NCI-H146 (cell line): ENCODE measurements at places on chromosomes 12 and 14.

- no peak for DNase-seq
Measured at GRCh38 chr14:94582199-94582750, 1.0 kb downstream of the SERPINA5 start.

- DNase-seq = no peak
Measured at GRCh38 chr14:104770072-104770579, 17.2 kb downstream of the SIVA1 start.

GRCh38 chr14:73259837-73260236, 22.5 kb downstream of the PAPLN start:
- DNase-seq = no peak

GRCh38 chr12:126424696-126425095, 1359.5 kb downstream of the AACS start:
- DNase-seq = no peak

DNA sequence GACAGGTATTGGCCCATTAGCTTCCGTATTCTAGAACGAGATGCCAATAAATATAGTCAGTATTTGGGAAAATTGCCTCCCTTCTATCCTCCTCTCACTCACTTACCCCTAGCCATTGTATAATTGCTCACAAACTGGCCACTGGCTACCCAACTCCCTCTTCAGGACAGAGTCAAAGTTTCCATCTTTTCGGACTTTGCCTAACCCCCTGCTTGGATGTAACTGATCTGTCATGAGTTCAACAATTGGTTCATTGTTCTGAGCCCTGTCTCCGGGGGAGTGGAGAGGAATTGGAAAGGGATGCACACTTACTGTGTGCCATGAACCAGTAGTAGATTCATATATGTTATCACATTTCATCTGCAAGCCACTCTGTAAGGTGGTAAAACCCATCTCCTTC, 12.2 kb downstream of the MYRFL start:
- no peak for DNase-seq

- DNase-seq = peak; percentile 48
Measured at GRCh38 chr12:106954462-106955376, 988 bp upstream of the TMEM263 start.

DNA sequence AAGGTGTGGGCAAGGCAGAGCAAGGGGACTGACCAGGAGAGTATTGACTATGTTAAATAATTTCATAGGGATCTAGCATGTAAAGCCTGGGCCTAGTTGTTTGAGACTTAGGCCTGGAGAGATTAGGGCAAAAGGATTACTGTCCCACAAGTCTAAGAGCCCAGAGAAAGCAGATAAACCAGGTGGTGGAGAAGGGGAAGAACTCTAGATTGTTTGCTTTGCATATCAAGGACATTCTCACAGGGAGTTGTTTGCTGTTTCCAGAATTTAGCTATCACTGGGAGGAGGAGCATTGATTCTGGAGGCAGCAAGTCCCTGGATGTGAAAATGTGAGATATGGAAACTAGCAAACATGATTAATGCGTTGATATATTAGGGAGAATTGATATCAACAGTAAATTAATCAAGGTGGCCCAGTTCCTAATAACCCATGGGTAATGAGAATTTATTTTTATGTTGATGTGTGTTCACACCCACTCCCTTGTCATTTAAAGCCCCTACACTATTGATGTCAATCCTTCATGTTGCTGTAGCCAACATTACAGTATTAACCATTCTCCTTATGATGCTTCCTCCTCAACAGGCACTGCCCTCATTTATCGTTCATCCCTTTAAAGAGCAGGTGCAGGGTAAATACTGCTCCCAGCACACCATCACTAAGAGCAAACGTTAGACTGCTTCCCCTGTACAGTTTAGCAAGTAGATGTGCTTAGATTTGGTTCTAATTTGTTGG, 1666.7 kb upstream of the FLRT2 start:
- DNase-seq = peak; percentile 47

GRCh38 chr12:124830306-124830705, 33.4 kb downstream of the SCARB1 start:
- no peak for DNase-seq

DNA sequence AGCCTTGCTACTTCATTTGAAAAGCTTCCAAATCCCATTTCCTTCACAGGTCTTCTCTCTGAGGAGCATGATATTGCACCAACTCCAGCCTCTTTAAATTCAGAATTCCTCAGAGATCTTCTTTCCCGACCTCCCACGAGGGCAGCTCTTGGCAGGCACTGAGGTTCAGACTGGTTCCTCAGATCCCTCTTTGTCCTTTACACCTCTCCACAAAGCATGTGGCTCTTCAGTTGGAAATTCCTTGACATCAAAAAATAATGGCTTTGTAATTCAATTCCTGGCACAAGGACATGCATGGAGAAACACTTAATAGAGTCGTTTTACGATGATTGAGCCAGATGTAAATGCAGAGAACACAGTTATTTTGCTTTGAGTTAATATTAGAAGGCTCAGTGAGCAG, 63.2 kb upstream of the TMX1 start:
- no peak for DNase-seq

GRCh38 chr14:33950320-33951182, at the start of gene EGLN3:
Gene EGLN3, minus strand, starts transcription at chr14:33951074. Its CDS starts 322 bp downstream, at chr14:33950752.
- peak; percentile 26 for DNase-seq

- DNase-seq = no peak
Measured at GRCh38 chr14:79011920-79012204, 841.7 kb downstream of the NRXN3 start.

- no peak for DNase-seq
Measured at GRCh38 chr12:9073076-9073475, 42.6 kb downstream of the A2M start.

DNA sequence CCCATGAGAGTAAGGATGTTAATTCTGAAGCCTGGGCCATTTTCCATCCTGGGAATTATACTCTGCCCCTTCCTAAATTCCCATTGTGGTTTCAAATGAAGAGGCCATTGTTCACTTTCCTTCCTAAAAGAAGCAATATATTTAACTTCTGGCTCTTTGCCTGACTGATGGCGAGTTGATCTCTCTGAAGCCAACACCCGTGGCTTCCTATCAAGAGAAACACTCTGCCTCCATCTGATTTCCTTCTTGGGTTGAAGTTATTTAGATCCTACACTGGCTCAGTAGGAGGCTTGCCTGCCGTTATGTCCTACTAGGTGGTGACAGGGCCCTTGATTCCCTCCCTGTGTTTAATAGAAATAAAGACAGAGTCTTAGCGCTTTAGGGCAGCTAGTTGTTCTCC, 97.4 kb downstream of the PRKCH start:
- DNase-seq = no peak

DNA sequence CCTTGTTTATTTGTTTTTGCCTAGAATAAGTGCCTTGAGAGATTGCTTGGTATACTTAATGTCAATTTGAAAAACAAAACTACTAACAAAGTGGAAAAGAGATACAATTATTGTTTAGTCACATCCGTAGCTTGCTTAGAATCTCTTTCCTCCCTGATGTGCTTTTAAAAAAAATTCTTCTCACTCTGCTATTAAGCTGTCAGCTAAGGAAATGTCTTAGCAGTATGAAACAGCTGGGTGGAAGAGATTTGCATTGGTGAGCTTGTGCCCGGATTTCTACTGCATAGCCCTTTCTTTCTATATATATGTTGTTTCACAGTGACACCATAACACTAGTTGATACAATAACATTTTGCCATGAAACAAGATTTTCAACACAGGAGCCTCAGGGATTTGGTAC, 229.4 kb upstream of the RGS6 start:
- DNase-seq = no peak

- DNase-seq = no peak
Measured at GRCh38 chr14:74401504-74402241, 24.3 kb downstream of the SYNDIG1L start.

- DNase-seq = peak; percentile 57
Measured at GRCh38 chr14:105944632-105945610, 418.5 kb downstream of the TMEM121 start.

DNA sequence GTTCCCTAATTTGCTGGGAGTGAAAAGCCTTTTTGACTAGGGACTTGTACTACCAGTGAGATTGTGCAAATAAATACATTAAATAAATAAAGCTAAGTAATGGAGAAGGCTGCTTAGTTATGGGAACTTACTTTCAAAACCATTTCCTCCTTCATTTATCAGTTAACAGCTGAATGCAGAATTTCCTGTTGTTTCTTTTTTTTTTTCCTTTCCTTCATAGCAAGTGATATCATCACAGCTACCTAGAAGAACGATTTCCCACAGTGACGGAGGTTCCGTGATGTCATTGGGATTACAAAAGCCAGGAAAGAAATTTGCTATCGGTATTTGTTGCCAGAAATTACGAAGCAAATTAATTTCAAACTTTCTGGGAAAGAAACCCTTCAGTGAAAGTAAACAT, 42.1 kb upstream of the SOCS2 start:
- DNase-seq = no peak

- no peak for DNase-seq
Measured at GRCh38 chr12:18135086-18135485, 45.1 kb upstream of the RERGL start.

- no peak for DNase-seq
Measured at GRCh38 chr12:92416385-92416812, 270.8 kb upstream of the BTG1 start.
